HFF-Myc (cell line): ENCODE measurements at places on chromosomes 6 and 20.

DNA sequence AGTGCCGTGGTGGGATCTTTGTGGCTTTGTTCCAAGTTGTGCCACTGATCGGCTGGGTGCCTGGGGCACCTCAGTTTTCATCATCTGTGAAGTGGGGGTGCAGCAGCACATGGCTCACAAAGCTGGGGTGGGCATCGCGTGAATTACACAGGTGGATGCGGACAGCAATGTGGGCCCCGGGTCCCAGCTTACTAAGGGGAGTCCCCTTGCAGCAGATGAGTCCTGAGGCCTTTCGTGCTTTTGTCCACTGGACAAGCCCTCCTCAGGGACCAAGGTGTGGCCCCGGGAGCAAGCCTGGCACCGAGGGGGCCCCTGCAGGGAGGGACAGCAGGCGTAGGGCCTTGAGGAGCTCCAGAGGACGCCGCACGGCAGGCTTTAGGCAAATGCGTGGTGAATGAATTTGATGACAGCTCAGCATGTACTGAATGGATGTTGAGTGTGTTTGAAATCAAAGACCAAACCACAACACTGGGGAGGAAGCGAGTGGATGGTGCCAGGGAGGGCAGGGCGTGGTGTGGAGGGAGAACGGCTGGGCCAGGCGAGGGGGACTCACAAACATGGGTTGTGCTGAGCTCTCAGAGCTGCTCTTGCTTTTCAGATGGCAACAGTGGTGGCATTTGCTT is 53.2 kb downstream of the IRF4 start:
- DNase-seq, result no peak

DNA sequence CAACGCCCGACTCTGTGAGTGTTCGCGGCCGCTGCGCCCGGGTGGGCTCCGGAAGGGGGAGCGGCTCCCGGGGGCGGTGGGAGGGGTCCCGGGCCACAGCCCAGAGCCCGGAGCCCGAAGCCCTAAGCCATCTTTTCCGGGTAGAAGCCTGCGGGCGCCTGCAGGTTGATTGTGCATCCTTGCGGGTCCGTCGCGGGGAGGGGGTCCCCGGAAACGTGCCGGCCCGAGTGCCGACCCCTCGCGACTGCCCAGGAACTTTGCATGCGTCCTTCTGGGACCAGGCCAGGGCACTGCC is 413 bp downstream of the PTPRA start:
- no peak for DNase-seq

DNA sequence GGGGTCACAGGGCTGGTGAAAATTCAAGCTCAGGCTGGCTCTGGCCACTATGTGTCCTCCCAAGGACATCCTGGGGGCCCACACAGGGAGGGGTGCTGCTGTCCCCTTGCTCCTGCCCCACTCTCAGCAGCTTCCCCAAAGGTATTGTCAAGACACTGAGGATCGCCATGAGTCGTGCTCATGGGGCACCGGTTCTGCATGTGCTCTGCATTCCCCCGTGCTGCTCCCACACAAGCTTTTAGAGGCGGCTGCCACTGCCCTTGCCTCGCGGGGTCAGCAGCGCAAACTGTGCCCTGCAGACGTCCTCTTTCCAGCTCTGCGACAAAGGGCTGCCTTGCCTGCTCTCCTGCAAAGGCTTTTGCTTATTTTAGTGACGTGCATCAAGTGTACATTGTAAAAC is 179.8 kb downstream of the ERMARD start:
- no peak for DNase-seq

- no peak for DNase-seq
These were observed 29.6 kb upstream of the SMIM26 start for GRCh38 chr20:18537651-18538050.

- DNase-seq, result no peak
These were observed 19.1 kb upstream of the RIN2 start for GRCh38 chr20:19738951-19739350.

- DNase-seq, result no peak
These were observed 47.1 kb upstream of the MCM9 start for GRCh38 chr6:118981884-118982574.

DNA sequence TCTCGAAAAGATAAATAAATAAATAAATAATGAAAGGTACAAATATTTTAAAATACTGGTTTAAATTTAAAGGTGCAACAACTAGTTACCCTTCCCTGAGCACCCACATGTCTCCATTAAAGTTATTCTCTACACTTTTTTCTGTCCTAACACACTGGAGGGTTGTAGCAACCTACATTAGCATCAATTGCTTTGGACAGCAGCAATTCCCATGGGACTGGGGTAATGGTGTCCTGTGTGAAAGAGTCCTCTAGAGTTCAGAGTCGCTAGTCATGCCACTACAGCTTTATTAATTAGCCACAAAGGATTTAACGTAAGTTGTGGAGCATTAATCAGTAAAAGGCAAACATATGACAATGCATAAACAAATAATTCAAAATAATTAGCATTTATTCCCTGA is 14.1 kb upstream of the CD24 start:
- DNase-seq, result no peak

GRCh38 chr6:137102050-137102848 is 57.5 kb upstream of the IL20RA start:
- DNase-seq, result no peak

DNA sequence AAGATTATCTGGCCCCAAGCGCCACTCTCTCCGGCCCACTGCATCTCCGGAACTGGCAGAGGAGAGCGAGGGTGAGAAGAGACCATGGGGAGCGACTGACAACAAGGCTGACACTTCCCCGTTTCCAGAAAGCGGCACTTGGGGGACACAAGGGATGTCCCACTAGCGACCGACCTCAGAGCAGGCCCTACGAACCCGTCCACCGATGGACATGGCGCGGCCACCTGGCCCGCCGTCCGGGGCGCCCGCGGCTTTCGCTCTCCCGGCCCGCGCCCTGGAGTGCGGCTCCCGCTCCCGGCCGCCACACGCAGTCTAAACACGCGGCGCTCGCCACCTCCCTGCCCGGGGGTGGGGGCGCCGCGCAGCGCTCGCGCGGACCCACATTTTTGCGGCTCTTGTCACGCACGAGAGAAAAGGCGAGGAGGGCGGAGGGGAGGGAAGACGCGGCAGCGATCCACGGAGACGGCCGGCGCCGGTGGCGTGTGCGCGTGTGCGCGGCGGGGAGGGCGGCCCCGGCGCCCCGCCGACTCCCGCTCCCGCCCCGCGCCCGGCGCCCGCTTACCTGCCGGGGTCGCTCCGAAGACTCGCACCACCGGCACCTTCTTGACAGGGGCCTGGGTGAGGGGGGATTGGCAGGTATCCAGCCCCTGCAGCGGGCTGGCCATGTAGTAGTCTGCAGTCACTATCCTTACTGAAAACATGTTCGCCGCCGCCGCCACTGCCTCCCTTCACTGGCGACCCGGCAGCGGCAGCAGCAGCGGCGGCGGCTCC is 645 bp downstream of the REV3L start:
- DNase-seq, result no peak

DNA sequence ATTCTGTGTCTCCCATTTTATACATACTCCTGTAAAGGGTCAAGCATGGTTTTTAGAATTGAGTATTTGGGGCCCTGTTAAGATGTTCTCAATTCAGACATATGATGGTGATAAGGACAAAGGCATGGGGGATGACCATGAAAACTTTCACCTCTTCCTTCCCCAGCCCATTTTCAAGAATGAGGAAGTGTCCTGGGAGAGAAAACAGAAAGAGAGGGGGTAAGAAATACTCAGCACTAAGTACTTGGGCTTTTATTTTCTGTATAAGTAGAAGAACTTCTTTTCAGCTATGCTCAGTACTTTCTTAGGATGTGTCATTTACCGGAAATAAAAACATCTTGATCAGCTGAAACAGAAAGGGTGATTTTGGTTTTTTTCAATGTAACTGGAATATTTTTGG is 10.9 kb upstream of the MBOAT1 start:
- DNase-seq, result no peak

GRCh38 chr20:63822276-63822696 is 8.8 kb downstream of the ZBTB46 start:
- no peak for DNase-seq

- DNase-seq, result no peak
These were observed 36.3 kb downstream of the CARMIL1 start for GRCh38 chr6:25315194-25316177.

- DNase-seq, result no peak
These were observed 42.0 kb upstream of the STMND1 start for GRCh38 chr6:17059850-17060249.

DNA sequence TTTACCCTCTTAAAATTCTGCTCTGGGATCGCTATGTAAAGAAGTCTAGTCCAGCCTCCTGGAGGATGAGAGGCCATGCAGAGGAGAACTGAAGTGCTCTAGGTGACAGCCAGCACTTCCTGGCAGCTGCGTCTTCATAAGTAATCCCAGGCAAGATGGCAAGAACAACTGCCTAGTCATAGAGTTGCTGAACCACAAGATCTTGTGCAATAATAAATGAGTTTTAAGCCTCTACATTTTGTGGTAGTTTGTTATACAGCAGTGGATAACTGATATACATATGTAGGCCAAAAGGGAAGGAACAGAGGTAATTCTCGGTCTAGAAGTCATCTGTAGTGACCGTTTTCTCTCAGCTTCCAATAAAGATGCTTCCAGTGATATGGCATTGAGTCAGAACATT is 103.8 kb upstream of the FLRT3 start:
- DNase-seq, result no peak

GRCh38 chr6:14946753-14947152 is 299.1 kb upstream of the JARID2 start:
- DNase-seq, result no peak

DNA sequence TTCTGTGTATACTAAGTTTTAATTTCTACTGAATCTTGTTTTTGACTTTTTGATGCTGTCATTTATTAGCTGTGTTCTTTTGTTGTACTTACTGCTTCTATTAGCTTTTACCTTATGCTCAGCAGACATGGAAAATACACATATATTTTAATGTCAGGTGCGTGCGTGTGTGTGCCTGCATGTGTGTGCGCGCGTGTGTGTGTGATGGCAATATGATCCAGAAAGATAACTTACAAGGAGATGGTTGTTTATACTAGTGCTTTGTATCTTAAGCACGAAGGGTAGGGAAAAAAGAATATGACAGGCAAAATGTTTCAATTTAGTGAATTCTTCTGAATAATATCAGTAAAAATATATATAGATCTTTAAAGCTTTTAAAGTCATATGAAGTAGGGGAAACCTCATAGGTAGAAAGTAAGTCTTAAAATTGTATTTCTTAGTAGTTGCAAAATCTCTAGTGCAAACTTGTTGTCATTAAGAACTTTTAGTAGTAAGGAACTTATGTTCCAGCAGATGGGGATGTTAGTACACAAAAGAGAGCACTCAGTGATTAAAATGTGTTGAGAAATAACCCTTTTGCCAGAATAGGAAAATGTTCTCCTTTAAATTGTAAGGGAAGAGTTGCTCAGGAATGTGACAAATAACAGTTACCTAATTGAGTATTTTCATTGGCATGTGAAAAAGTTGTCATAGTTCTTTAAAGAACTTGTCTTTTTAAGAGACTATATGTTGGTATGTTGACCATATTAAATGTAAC is 13.2 kb downstream of the QKI start:
- no peak for DNase-seq

DNA sequence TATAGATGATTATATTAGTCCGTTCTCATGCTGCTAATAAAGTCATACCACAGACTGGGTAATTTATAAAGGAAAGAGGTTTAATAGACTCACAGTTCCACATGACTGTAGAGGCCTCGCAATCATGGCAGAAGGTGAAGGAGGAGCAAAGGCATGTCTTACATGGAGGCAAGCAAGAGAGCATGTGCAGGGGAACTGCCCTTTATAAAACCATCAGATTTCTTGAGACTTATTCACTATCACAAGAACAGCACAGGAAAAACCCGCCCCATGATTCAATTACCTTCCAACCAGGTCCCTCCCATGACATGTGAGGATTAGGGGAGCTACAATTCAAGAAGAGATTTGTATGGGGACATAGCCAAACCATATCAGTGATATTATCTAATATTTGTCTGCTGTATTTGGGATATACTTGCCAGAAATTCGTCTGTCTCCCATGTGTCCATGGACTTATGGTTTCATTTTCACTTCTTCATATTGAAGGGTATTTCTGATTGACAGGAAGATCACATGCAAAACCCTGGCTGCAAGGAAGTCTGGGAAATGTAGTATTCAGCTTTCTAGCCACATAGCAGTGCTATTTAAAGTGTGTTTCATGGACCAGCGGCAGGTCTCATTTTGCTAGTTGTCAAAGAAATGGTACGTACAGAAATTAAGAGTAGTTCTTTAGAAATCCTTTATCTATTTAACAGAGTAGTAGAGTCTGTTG is 50.5 kb upstream of the PAK5 start:
- no peak for DNase-seq

- DNase-seq, result no peak
These were observed 18.3 kb downstream of the SERPINB6 start for GRCh38 chr6:2953098-2953497.

DNA sequence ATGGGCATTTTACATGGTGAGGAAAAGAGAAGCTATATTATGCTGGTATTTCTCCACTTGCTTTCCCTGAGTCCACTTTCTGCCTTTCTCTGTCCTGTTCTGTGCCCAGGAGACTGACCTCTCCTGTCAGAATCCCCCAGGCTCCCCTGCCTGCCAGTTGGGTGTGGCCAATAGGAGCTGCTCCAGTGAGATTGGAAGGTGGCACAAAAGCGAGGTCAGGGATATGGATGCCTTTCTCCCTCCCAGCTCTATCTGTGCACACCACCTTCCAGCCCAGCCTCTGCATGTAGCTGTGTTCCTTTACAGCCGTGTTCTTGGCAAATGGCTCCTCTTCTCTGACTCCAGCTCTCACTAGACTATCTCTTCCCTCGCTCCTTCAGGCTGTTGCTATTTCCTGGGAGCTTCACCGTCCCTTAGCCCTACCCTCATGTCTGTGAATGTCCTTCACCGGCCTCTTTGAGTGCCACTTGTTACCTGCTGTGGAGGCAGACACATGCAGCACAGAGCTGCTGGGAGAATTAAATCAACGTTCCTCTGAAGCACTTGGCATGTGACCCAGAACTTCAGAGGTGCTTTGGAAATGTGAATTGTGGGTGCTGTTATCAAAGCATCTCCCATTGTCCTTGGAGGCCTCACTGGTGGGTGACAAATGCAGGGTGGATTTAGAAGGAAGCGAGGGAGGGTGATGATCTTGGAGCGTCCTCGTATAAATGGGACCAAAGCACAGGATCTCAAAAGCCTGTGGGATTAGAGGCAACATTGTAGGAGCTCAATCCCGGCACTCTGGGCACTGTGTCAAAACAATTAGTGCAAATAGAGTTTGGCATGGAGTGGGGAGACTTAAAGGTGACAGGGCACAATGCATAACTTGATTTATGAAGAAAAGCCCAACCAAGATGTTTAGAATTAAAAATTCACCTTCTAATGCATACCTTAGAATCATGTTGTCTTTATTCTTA is 28.9 kb upstream of the RALGAPA2 start:
- DNase-seq, result no peak
